ENCODE measurements at places on chromosomes 3 and 15. TPM values are rescaled to one million over a fixed set of nuclear protein-coding genes. Genes with fewer than 3 reads are reported as not detected.

DNA sequence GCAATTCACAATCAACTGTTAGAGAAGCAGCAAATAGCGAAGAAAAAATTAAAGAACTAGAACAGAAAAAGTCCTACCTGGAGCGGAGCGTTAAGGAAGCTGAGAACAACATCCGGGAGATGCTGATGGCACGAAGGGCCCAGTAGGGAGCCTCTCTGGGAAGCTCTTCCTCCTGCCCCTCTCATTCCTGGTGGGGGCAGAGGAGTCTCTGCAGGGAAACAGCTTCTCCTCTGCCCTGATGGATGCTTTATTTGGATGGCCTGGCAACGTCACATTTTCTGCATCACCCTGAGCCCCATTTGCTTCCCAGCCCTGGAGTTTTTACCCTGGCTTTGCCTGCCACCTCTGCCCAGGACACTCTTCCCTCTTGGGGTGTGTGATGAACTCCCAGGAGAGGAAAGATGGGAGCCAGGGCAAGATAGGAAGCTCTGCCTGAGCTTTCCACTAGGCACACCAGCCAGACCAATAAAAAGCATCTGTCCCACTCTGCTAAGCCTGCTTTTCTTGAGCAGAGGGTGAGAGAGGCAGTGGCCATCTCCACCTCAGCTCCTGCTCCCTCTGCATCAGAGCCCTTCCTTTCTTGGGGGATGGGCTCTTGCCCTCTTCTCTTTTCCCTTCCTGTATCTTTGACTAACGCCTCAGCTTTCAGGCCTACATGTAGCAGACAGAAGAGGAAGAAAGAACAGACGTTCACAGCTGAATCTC is 39.4 kb downstream of the PPARG start:
- H3K36me3 ChIP-seq, result no peaks in the 10 kb centered on the region
- no peak overlapping the region for H3K27ac ChIP-seq
- peaks cover 8% of the 10 kb centered on the region for H3K27me3 ChIP-seq
- no peak for DNase-seq

- H3K4me3 ChIP-seq, result no peak overlapping the region
- no peaks in the 10 kb centered on the region for H3K36me3 ChIP-seq
- DNase-seq, result no peak
Measured at GRCh38 chr3:13530241-13531009, 18.5 kb upstream of the FBLN2 start.

ACTRT3 gene
- 0.76 TPM for total RNA-seq

LIPH gene
- total RNA-seq, result not detected

PLA1A gene
- 0.31 TPM for total RNA-seq

MESP2 gene
- not detected for total RNA-seq

MAP6D1 gene
- 1.00 TPM for total RNA-seq

GRCh38 chr15:70101459-70102113 is 3.9 kb upstream of the TLE3 start:
- peaks cover 3% of the 10 kb centered on the region for H3K27me3 ChIP-seq
- no peak overlapping the region for H3K27ac ChIP-seq
- no peak for DNase-seq
- H3K36me3 ChIP-seq, result peaks cover 2% of the 10 kb centered on the region

- H3K27me3 ChIP-seq, result no peaks in the 10 kb centered on the region
- no peaks in the 10 kb centered on the region for H3K36me3 ChIP-seq
- H3K27ac ChIP-seq, result no peak overlapping the region
- no peak overlapping the region for H3K4me3 ChIP-seq
- no peak for DNase-seq
- H3K4me1 ChIP-seq, result peaks cover 21% of the 10 kb centered on the region
Measured at GRCh38 chr3:177680472-177680821, 483.2 kb upstream of the TBL1XR1 start.

DNA sequence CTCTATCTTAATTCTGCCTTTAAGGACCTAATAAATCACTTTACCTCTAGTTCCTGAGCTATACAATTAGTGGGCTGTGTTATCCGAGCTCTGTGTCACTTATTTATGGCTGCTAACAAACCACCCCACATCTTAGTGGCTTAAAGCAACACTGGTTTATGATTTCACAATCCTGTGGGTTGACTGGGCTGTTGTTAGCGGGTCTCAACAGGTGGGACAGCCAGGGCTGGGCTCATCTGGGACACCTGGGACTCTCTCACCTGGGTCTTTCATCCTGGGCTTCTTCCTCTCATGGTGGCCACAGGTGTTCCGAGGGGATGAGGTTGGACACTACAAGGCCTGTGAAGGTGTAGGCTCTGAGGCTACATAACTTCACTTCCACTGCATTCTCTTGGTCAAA is 35.8 kb upstream of the CHST2 start:
- peaks cover 6% of the 10 kb centered on the region for H3K27me3 ChIP-seq
- no peaks in the 10 kb centered on the region for H3K36me3 ChIP-seq
- no peak overlapping the region for H3K27ac ChIP-seq
- peak overlapping the region; percentile 26 for H3K4me3 ChIP-seq

CEP19 gene
- total RNA-seq, result 6.5 TPM

CCR8 gene
- total RNA-seq, result 0.51 TPM

CEP97 gene
- 16.6 TPM for total RNA-seq

GRAMD1C gene
- total RNA-seq, result 1.2 TPM

- H3K4me1 ChIP-seq, result peaks cover 4% of the 10 kb centered on the region
- no peak overlapping the region for H3K4me3 ChIP-seq
- no peaks in the 10 kb centered on the region for H3K36me3 ChIP-seq
- no peaks in the 10 kb centered on the region for H3K27me3 ChIP-seq
- DNase-seq, result no peak
Measured at GRCh38 chr3:60250810-60251209, 1000.4 kb downstream of the FHIT start.

DNA sequence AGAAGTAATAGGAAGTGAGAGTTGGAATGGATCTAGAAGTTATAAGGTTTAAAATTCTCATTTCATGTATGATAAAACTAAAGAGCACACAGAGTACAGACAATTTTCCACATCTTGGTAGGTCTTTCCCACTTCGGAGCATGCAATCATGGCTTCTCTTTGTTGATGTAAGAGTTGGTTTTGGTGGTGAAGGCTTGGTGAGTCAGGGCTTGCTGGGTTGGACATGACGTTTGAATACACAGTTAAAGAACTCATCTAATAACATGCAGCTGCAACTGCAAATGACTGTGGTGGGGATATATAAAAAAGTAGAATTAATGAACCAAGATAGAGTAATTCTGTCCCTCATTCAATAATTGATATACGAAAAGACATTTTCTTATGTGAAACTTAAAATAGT is 39.5 kb upstream of the GRM7 start:
- H3K27ac ChIP-seq, result no peak overlapping the region
- H3K4me1 ChIP-seq, result no peaks in the 10 kb centered on the region
- no peaks in the 10 kb centered on the region for H3K27me3 ChIP-seq
- DNase-seq, result no peak

PDZRN3 gene
- total RNA-seq, result not detected

DNA sequence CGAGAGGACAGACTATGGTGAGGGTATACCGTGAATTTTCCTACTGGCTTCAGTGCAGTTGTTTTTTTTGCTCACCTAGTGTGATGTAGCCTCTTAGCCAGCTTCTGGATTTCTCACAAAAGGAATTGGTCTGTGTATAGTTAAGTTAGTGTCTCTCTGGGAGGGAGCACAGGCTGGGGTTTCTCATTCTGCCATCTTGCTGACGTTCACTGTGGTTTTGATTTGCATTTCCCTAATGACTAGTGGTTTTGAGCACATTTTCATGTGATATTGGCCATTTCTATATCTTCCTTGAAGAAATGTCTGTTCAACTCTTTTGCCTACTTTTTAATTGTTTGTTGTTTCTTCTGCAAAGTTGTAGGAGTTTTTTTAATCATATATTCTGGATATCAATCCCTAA is 2.2 kb upstream of the CD86 start:
- H3K27ac ChIP-seq, result no peak overlapping the region
- peaks cover 29% of the 10 kb centered on the region for H3K27me3 ChIP-seq
- H3K4me3 ChIP-seq, result no peak overlapping the region
- H3K36me3 ChIP-seq, result no peaks in the 10 kb centered on the region

- H3K36me3 ChIP-seq, result peaks cover 26% of the 10 kb centered on the region
- peaks cover 22% of the 10 kb centered on the region for H3K4me1 ChIP-seq
- no peaks in the 10 kb centered on the region for H3K27me3 ChIP-seq
- no peak overlapping the region for H3K4me3 ChIP-seq
- DNase-seq, result no peak
- H3K27ac ChIP-seq, result no peak overlapping the region
Measured at GRCh38 chr15:44492672-44493071, 44.3 kb upstream of the EIF3J start.

GRCh38 chr3:138396752-138397410 is 37.5 kb upstream of the ESYT3 start:
- no peak overlapping the region for H3K4me3 ChIP-seq
- H3K27ac ChIP-seq, result no peak overlapping the region
- no peaks in the 10 kb centered on the region for H3K36me3 ChIP-seq

DNA sequence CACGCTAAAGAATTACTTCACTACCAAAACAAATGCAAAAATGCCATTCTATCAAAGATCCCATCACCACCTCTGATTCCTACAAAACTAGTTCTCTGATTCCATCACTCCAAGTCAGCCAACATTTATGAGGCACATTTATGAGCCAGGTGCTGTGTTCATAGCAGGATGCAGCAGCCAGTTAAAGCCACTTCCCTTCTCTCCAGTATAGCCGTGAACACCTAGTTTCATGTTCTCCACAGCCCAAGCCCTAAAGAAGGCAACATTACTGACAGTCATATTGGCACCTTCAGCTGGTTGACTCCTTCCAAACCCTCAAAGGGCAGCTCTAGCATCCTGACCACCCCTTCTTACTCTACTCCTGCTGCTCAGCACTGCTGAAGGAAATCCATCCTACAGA is 36.4 kb downstream of the RYK start:
- no peak for DNase-seq
- H3K27me3 ChIP-seq, result no peaks in the 10 kb centered on the region
- no peak overlapping the region for H3K27ac ChIP-seq
- H3K36me3 ChIP-seq, result peaks cover 7% of the 10 kb centered on the region
- H3K4me3 ChIP-seq, result no peak overlapping the region

LRTM1 gene
- not detected for total RNA-seq

ROPN1B gene
- not detected for total RNA-seq

GRCh38 chr3:158097593-158098308 is 8.5 kb downstream of the SHOX2 start:
- peak overlapping the region; percentile 83 for H3K4me3 ChIP-seq
- peaks cover 78% of the 10 kb centered on the region for H3K27me3 ChIP-seq
- no peak overlapping the region for H3K27ac ChIP-seq
- peak; percentile 85 for DNase-seq
- peaks cover 2% of the 10 kb centered on the region for H3K36me3 ChIP-seq
- H3K4me1 ChIP-seq, result peaks cover 16% of the 10 kb centered on the region

DNA sequence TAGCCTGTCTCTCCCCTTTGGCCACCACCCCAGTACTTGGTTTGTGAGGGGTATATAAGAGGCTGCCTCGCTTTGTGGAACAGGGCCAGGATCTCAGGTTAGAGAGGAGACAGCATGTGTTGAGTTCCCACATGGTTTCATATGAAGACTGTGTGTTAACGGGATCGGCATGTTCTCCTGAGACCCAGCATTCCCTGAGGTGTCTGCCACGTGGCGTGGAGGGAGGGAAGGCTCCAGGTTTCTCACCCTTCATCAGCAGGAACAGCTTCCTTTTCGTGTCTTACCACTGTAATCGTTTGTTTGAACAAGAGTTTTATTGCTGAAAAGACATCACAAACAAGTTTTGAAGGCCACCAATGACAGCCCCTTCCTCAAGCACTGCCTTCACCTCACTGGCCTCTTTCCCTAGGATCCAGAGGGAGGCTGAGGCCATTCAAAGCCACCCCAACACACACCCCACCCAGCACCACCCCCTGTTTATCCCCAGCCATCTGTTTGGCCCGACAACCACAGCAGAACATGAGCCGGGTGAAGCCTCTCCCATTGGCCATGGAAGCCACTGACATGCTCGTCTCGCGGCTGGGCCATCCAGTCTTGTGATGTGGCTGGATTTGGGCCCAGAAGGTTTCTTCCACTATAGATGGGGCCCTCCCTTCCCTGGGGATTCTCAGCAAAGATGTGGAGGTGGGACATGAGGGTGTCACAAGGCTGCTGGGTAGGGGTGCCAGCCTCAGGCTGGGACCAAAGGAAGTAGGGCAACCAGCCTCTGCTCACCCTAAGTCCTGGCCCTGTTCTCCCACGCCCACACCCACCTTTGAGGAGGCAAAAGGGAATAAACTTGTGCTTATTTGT is 10.0 kb downstream of the BHLHE40 start:
- H3K36me3 ChIP-seq, result peaks cover 14% of the 10 kb centered on the region
- H3K4me3 ChIP-seq, result no peak overlapping the region

- H3K4me1 ChIP-seq, result no peaks in the 10 kb centered on the region
- H3K36me3 ChIP-seq, result peaks cover 19% of the 10 kb centered on the region
- no peak overlapping the region for H3K4me3 ChIP-seq
- H3K27me3 ChIP-seq, result no peaks in the 10 kb centered on the region
Measured at GRCh38 chr3:182902236-182902635, 78.1 kb downstream of the DCUN1D1 start.

ZNF662 gene
- 0.39 TPM for total RNA-seq

A4GNT gene
- not detected for total RNA-seq

CFAP20DC gene
- total RNA-seq, result 2.4 TPM

- DNase-seq, result no peak
- no peaks in the 10 kb centered on the region for H3K4me1 ChIP-seq
- H3K27ac ChIP-seq, result no peak overlapping the region
- no peaks in the 10 kb centered on the region for H3K36me3 ChIP-seq
Measured at GRCh38 chr15:83855956-83856355, 202.0 kb downstream of the ADAMTSL3 start.

- H3K27ac ChIP-seq, result no peak overlapping the region
- no peak for DNase-seq
- H3K4me3 ChIP-seq, result no peak overlapping the region
- peaks cover 1% of the 10 kb centered on the region for H3K27me3 ChIP-seq
Measured at GRCh38 chr3:58668247-58668646, 1.7 kb upstream of the FAM3D start.

GRCh38 chr3:183490653-183491052 is 62.2 kb upstream of the MCF2L2 start:
- peaks cover 28% of the 10 kb centered on the region for H3K36me3 ChIP-seq
- H3K4me3 ChIP-seq, result no peak overlapping the region
- no peaks in the 10 kb centered on the region for H3K4me1 ChIP-seq
- no peak overlapping the region for H3K27ac ChIP-seq
- no peaks in the 10 kb centered on the region for H3K27me3 ChIP-seq

DNA sequence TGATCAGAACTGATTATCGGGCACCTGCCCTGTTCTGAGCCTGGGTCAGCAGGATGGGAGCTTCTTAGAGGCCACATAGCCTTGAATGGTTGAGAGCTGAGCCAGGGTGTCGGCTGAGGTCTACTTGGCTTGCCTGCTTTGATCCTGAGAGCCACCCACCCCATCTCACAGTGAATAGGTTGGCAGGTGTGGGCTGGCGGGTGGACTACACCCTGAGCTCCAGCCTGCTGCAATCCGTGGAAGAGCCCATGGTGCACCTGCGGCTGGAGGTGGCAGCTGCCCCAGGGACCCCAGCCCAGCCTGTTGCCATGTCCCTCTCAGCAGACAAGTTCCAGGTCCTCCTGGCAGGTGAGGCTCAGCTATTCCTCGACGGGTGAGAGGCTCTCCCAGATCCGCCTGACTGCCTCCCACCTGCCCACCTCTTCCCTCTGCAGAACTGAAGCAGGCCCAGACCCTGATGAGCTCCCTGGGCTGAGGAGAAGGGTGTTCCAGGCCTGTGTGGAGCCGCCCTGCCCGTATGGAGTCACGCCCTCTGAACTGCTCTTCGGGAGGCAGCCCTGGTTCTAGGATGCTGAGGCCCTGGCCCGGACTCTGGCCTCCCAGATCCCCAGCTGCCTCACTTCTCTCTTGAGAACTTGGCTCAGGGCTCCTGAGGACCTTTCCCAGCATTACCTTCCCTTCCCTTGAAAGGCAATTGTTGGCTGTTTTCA is 3.8 kb downstream of the COMMD4 start:
- H3K4me1 ChIP-seq, result peaks cover 19% of the 10 kb centered on the region
- no peaks in the 10 kb centered on the region for H3K27me3 ChIP-seq
- DNase-seq, result no peak
- no peak overlapping the region for H3K4me3 ChIP-seq
- H3K27ac ChIP-seq, result no peak overlapping the region
- peaks cover 9% of the 10 kb centered on the region for H3K36me3 ChIP-seq

LSG1 gene
- 34.6 TPM for total RNA-seq
